CD8-positive, alpha-beta T cell (primary cell): ENCODE measurements at places on chromosomes 11 and 22. TPM values are rescaled to one million over a fixed set of nuclear protein-coding genes. Genes with fewer than 3 reads are reported as not detected.

The ACR gene
- total RNA-seq = not detected

The CST6 gene
- not detected for total RNA-seq

The PRSS23 gene
- total RNA-seq = 0.22 TPM

The VSIG2 gene
- 0.58 TPM for total RNA-seq

The RIC3 gene
- total RNA-seq = 37.1 TPM

The POU2AF3 gene
- total RNA-seq = not detected

The ABCC8 gene
- not detected for total RNA-seq

The CELSR1 gene
- 0.92 TPM for total RNA-seq

The C11orf42 gene
- total RNA-seq = not detected

The PAX6 gene
- not detected for total RNA-seq

The SLC25A17 gene
- total RNA-seq = 3.2 TPM

The OR8G5 gene
- not detected for total RNA-seq

The PRRG4 gene
- 0.05 TPM for total RNA-seq

The MRPL21 gene
- total RNA-seq = 53.6 TPM

The KCNE3 gene
- not detected for total RNA-seq

The SLC37A2 gene
- not detected for total RNA-seq

The CARD16 gene
- total RNA-seq = 16.0 TPM

The C11orf87 gene
- not detected for total RNA-seq

The SLC22A12 gene
- total RNA-seq = not detected

The INPP5J gene
- 0.11 TPM for total RNA-seq

The PANX2 gene
- total RNA-seq = not detected

The SLC22A6 gene
- total RNA-seq = not detected

The PHETA2 gene
- 0.22 TPM for total RNA-seq

The ANO1 gene
- not detected for total RNA-seq

The RAG1 gene
- total RNA-seq = 0.08 TPM

The TREH gene
- not detected for total RNA-seq

The LDHA gene
- 356 TPM for total RNA-seq

The SCUBE1 gene
- not detected for total RNA-seq

The IGSF22 gene
- 2.9 TPM for total RNA-seq
